ENCODE measurements at places on chromosomes 3 and 15. TPM values are rescaled to one million over a fixed set of nuclear protein-coding genes. Genes with fewer than 3 reads are reported as not detected.

Gene CAMK2N2
- total RNA-seq: 1.4 TPM

Gene SLC33A1
- 17.4 TPM for total RNA-seq

Gene ROBO1
- 9.1 TPM for total RNA-seq

Gene RPP25
- 28.0 TPM for total RNA-seq

Gene CD96
- 0.02 TPM for total RNA-seq

Gene FANCD2OS
- total RNA-seq: not detected

All from A549 treated with CORT108297 at 1 μM for 4 hours (cell line).